ENCODE measurements at places on chromosomes 6 and 20. TPM values are rescaled to one million over a fixed set of nuclear protein-coding genes. Genes with fewer than 3 reads are reported as not detected.

Gene POU3F2
- 0.31 TPM for polyA plus RNA-seq

GRCh38 chr6:160043784-160044183, 74.9 kb downstream of the IGF2R start:
- no peak for DNase-seq

Gene LRRC73
- polyA plus RNA-seq = not detected

Gene FRMD1
- 2.0 TPM for polyA plus RNA-seq

- no peak for DNase-seq
Observed at GRCh38 chr6:75613056-75613501, 11.4 kb downstream of the SENP6 start.

- no peak for DNase-seq
Observed at GRCh38 chr6:152401978-152402377, 235.2 kb downstream of the SYNE1 start.

Gene SEMG1
- polyA plus RNA-seq = 4.4 TPM

Gene HLA-DRA
- 7.7 TPM for polyA plus RNA-seq

DNA sequence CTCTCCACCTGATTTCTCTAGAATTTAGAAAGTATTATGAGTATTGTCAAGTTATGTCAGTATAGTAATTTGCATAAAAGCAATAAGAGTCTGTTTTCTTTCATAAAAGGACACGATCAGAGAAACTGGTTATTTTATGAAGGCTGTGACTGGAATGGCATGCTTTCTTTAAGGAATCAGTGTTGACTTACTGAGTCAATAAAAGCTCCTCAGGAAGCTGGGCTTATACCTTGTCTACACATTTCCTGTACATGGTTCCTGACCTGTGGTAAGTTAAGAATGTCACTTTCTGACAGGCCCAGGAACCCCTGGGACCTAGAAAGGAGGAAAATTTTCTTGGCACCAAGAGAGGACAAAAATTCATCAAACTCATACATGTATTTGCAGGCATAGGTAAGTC, 1224.0 kb upstream of the ADGRB3 start:
- no peak for DNase-seq

DNA sequence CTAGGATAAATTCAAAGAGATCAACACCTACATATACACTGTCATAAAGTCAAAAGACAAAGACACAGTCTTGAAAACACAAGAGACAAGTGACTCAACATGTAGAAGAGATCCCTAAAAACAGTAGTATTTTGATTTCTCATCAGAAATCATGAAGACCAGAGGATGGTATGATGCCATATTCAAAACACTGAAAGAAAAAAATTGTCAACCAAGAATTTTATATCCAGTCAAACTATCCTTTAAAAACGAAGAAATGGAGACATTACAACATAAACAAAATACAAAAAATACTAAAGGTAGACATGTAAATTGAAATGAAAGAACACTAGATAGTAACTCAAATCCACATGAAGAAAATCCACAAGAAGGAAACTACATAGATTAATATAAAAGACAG, 27.3 kb upstream of the HBS1L start:
- DNase-seq = no peak

DNA sequence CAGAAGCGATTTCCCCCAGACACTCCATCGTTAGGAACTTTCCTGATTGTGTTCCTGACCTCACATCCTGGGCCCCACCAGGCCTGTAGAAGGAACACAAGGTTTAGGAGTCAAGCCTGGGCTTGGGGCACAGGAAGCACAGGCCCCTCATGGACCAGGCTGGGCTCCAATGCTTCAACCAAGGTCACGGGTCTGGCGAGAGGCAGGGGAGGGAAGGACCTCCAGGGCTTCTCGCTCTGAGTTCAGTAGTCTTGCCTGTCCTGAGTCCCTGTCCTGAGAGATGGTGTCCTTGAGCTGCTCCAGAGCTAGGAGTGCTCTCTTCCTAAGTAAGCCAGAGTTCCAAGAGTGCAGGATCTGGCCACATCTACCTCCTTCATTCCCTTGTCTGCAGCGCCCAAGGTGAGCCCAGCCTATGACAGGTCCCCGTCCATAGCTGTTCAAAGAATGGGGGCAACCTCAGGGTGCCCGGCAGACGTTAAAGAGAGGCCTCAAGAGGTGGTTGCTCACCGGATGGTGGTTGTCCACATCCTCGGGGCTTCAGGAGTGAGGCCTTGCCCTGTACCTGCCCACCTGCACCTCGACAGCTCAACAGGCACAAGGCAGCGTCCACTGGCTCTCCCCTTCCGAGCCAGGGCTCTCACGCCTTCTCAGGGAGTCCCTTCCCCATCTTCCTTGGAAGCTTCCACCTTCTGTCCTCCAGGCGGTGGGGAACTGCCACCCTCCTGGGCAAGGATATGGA, 1.6 kb upstream of the TUBB1 start:
- no peak for DNase-seq

Gene NSFL1C
- 92.2 TPM for polyA plus RNA-seq

Gene SLCO4A1
- 28.5 TPM for polyA plus RNA-seq

DNA sequence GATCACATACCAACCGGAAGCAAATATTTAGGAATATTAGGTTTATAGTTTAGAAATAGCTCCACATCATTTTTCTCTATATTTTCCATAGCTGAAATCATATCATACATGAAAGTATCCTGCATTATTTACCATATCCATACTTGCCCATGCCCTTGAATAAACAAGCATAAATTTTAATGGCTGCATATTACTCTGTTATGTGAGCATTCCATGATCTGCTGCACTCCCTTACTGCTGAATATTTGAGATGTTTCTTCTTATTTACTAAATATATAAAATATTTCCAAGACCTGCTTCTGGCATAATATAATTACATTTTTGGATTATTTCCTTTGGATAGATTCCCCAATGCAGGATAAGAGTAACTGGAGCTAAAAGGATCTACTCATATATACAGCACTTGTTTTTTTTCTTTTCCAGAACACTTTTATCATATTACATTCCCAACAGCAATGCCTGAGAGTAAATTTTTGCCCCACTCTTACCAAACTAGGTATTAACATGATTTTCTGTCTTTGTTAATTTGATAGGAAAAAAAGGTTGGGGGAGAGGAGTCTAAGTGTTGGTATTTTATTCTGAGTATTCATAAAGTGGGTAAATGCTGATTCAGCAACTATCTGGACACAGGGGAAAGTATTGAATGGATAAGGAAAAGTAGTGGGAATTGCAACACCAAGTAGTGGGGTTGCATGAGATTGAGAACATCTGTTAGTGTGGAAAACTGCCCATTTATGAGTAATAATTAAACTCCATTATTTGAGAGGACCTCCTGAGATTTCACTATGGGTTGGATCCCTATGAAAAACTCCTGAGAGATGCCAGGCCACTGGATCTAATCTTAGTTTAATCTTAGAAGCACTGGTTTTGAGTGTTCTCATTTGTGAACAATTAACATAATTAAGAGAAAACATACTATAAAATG, 76.0 kb downstream of the MAN1A1 start:
- no peak for DNase-seq

- DNase-seq = peak; percentile 43
Observed at GRCh38 chr6:10421921-10422736, 7.3 kb upstream of the TFAP2A start.

GRCh38 chr6:100633096-100633777, 168.5 kb upstream of the SIM1 start:
- DNase-seq = no peak

DNA sequence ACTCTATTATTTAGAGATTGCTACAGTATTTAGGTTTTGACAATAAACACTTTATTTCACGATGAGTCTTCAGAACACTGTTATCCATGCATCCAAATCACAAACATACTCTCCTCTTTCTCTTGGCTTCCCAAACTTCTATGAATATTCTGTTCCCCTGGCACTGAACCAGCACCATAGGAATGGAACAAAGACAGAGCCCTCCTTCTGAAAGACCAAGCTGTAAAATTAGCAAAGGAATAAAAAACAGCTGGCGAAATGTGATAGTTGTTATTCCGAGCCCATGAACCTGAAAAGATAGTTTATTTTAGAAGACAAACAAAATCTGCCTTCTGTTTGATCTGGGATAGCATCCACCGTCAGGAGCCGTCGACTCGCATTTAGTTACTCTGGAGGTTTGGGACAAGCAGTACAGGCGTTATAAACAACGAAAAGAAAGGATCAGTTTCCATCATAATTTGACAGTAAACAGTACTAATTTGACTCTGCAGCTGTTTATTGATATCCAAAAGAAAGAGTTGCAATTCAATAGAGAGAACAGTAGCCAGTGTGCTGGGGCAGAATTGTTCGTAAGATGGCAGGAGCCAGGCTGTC, 161.4 kb downstream of the CLIC5 start:
- no peak for DNase-seq

- DNase-seq = no peak
Observed at GRCh38 chr6:109241199-109241598, 141.1 kb downstream of the CD164 start.

GRCh38 chr6:144920391-144920961, 635.3 kb downstream of the UTRN start:
- no peak for DNase-seq

Gene HLA-DQA1
- 0.42 TPM for polyA plus RNA-seq

Data from GM23338 (cell line).